Testis (tissue), 5 donors: ENCODE measurements at places on chromosomes 1 and 21.

- no peak for DNase-seq
These were observed 182.7 kb downstream of the GRIK3 start for GRCh38 chr1:36851595-36851994.

DNA sequence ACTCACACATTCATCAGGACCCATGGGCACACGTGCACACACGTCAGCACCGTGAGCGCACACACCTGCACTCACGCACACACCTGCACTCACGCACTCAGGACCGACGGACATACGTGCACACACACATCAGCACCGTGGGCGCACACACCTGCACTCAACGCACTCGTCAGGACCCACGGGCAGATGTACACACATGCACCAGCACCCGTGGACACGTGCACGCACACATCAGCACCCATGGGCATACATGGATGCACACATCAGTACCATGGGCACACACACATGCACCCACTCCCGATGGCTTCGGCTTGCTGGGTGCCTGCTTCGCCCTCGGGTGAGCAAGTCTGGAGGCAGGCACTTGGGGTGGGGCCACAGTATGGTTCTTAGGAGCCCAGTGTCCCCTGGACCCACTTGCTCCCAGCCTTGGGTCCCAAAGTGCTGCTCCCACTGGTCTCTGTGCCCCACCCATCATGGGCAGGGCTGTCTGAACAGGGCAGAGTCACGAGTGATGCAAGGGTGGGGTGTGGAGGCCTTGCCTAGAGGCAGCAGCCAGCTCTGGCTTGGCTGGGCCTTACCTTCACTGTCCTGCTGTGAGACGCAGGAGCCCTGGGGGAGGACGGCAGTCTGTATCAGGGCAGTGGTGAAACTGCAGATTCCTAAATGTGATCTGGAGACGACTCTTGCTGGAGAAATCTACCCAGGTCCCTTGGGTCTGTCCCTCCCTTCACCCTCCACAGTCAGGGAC lies 49.8 kb downstream of the SKI start:
- DNase-seq, result no peak

GRCh38 chr1:119919241-119919640 lies 22.9 kb upstream of the ADAM30 start:
- DNase-seq, result no peak

GRCh38 chr1:45884700-45885099 lies 81.3 kb downstream of the MAST2 start:
- DNase-seq, result no peak

DNA sequence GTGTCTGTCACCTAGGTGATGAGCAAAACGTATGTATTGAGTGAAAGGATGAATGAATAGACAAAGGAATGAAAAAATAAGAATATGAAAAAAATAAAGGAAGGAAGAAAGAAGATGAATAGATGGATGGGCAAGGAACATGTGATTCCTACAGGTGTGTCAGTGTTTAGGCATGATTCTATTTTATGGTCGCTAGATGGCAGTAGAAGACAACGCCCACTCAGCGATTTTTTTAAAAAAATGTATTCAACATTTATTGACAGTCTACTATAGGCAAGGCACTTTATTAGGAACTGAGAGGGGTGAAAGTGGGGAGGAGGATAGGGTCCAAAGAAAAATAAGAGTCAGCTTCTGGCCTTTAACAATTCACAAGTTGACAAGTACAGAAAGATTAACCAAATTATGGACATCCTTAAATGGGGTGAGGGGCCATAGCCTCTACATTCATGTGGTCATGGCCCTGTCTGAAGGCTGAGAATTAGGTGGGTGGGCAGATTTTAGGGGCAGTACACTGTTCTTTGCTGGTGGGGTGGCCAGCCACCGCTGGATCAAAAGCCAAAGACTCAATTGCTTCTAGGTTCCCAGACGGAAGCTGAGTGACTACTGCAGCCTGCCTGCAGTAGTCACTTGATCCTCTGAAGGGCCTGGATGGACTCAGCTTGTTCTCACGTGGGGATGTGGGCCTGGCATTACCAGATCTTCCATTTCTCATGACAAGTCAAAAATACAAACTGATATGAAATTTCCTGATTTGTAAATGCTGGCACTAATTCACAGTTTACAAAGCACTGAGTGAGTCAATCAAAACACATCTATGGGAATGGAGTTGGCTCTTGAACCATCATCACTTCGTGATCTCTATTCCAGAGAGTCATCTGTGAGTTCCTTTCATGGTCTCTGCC lies 83.9 kb downstream of the FASLG start:
- no peak for DNase-seq

DNA sequence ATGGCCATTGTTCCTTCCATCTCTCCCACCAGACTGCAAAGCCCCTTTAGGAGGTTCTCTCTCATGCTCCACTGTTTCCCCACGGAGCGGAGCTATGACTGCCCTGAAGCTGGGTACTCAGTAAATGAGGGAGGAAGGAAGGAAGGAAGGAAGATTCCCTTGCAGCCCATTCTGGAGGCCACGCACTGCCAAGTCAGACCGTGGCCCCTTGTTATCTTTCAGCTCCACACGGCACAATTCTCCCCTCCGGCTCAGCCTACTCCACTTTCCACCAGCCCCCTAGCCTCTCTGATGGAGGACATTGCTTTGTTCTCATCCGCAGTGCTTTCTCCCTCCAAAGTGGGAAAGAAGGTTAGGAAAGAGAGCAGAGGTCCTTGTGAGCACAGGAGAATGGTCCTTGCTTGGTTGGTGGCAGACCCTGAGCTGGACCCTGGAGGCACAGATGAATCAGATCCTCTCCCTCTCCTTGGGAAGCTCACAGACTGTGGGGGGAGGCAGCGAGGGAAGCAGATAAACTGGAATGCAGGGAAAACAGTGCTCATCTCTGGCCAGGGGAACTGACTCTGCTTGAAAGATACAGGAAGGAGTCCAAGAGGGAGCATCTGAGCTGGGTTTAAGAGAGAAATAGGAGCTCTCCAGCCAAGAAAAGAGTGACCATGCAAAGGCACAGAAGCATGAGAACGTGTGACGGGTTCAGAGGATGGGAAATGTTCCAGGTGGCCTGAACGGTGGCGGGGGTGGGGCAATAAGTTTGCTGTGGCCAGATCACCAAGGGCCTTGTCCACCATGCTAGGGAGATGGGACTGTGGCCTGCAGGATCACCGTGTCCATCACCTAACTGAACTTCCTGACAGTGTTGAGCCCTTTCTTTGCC lies 52.6 kb downstream of the GLIS1 start:
- no peak for DNase-seq

DNA sequence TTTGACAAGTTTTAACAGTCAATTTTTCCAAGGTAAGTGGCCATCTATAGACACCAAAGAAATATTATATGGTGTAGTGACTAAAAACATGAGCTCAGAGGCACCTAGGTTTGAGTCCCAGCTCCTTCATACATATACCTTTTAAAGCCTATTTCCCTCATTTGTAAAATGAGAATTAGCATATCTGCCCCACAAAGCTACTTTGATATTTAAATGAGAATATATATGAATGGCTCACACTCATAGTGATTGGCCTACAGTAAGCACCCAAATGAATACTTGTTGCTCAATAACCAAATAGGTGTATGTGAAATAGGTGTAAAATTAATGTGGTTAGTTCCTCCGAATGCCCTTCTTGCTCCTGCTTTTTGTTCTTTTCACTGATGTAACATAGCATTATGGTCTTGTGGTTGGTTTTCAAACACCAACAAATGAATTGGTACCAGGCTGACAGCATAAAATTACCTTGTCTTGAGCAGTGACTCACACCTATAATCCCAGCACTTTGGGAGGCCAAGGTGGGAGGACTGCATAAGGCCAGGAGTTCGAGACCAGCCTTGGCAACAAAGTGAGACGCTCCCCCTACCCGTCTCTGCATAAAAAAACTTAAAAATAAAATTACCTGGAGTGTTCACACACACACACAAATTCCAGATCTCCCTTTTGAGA lies 25.3 kb downstream of the CNIH4 start:
- no peak for DNase-seq

GRCh38 chr1:228009828-228010775 lies 3.3 kb downstream of the WNT3A start:
- DNase-seq, result no peak

DNA sequence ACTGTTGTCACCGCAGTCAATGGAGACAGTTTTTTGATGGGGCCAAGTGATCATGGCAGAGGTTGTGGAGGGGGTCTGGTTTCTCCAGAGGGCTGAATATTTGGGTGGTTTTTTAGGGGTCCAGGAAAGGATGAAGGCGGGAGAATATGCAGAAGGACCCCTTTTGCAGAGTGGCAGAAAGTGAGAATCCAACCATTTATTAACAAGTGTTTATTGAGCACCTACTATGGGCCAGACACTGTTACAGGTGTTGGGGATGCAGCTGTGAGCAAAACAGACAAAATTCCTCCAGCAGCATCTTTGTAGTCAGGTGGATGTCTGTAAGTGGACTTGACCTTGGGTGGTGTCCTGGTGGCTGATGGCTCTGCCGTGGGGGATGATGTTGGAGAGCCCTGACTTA lies 15.4 kb downstream of the PADI1 start:
- DNase-seq, result no peak

GRCh38 chr21:30839304-30839703 lies 9.7 kb upstream of the KRTAP7-1 start:
- DNase-seq, result peak; percentile 83

DNA sequence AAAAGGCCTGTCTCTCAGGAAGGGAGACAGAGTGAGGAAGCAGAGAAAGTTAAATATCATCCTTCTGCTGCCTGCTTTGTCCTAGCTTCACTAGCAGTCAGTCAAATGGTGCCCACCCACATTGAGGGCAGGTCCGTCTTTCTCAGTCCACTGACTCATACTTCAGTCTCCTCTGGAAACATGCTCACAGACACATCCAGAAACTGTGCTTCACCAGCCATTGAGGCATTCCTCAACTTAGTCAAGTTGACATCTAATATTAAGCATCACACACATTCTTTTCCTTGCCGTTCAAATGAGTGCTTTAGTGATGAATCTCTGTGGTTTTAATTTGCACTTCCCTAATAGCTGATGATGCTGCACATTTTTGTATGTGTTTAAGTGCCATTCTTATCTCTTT lies 777.8 kb upstream of the PRMT6 start:
- no peak for DNase-seq

- no peak for DNase-seq
These were observed 336.2 kb upstream of the SGIP1 start for GRCh38 chr1:66197785-66198184.

DNA sequence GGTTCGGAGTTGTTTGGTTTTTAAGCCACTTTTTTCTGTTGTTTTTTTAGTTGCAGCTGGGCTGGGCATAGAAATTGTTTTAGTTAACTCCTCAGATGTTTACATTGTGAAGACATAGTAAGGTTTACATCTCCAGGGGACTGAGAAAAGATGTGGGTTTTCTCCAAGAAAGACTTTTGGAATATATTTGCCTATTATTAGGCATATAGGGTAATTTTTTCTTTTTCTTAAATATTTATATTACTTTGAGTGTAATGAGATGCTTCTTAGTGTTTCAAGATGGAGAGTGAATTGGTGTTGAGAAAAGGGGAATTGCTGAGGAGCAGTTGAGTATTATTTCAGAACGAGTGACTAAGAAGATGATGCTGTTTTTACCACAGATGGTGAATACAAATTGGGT lies 26.6 kb upstream of the PIGK start:
- DNase-seq, result no peak

- DNase-seq, result no peak
These were observed 22.7 kb upstream of the PIK3CD start for GRCh38 chr1:9628541-9629444.

DNA sequence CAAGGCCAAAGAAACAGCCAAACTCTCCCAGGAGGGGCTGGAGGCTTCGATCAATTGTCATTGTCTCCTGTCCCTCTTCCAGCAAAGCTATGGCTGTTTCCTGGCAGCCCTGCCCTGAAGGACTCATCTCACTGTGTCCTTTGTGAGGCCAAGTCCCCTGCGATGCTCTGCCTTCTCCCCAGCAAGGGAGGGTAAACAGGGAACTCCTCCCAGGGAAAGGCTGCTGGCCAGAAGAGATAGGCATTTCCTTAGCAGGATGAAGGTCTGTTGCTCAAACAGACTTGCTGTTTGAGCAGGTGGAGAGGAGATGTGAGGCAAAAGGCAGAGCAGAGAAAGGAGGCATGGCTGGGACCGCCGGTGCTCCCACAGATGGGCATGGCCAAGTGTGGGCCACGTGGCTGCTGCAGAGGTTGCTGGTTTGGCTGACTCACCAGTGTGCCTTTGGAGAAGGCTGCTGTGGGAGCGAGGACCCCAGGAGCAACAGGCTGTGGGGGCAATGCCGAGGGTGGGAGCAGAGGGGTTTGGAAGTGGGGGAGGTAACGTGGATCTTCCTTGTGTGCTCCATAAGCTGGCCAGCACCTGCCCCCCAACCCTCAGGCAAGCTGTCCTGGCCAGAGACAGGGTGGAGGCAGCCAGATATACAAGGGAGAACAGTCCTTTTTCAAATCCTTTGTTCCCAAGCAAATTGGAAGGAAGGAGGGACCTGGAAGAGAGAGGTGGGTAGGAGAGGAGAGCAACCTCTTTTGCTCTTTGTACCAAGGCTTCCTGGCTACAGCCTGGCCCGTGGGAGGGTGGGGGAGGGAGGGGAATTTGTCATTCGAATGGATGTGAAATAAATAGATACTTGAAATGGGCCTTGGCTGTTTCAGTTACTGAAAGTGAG lies 449.8 kb downstream of the SIPA1L2 start:
- DNase-seq, result no peak

- no peak for DNase-seq
These were observed 32.1 kb upstream of the ADORA3 start for GRCh38 chr1:111535256-111536191.

GRCh38 chr21:42302794-42303193 lies 12.4 kb downstream of the TFF3 start:
- DNase-seq, result no peak

- no peak for DNase-seq
These were observed 38.9 kb upstream of the ADARB1 start for GRCh38 chr21:45035477-45035848.
